T-helper 1 cell (primary cell): ENCODE measurements at places on chromosomes 1 and 21.

- no peak for DNase-seq
Measured at GRCh38 chr1:2612591-2613365, 20.0 kb downstream of the MMEL1 start.

- no peak for DNase-seq
Measured at GRCh38 chr1:72635719-72636118, 353.4 kb upstream of the NEGR1 start.

GRCh38 chr1:40844887-40845878 lies 17.0 kb downstream of the CITED4 start:
- DNase-seq: no peak

DNA sequence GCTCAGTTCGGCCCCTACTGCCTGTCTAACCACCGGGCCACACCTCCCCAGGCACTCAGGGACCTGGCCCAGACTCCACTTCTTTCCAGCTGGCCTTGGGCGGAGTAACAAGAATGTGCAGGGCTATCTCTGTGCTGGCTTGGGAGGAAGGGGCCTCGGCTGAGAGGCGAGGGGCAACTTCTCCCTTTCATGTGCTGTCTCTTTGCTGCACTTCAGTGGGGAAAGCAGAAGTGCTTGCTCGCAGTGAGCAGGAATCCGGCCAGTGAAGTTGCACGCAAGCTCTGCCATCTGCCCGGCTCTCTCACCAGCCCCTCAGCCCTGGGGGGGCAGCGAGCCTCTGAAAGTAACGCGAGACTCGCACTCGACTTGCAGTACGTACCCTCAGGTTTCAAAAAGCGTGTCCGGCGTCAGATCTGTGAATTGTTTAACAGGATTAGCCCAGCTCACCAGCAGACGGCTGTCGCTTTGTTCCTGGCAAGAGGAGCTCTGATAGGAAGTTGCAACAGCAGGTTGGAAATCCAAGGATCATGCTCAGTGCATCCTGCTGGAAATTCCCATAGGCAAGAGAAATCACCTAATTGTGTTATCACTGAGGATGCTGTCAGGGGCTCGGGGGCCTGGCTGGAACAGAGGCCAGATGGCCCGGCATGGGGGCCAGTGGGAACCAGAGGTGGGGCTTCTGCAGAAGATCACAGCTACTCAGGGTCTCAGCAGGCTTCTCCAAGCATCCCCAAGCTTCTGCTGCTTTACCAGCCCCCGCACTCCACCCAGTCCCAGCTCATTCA lies 221.1 kb downstream of the NPHP4 start:
- no peak for DNase-seq

GRCh38 chr1:77065693-77066342 lies 153.4 kb downstream of the PIGK start:
- DNase-seq: no peak

DNA sequence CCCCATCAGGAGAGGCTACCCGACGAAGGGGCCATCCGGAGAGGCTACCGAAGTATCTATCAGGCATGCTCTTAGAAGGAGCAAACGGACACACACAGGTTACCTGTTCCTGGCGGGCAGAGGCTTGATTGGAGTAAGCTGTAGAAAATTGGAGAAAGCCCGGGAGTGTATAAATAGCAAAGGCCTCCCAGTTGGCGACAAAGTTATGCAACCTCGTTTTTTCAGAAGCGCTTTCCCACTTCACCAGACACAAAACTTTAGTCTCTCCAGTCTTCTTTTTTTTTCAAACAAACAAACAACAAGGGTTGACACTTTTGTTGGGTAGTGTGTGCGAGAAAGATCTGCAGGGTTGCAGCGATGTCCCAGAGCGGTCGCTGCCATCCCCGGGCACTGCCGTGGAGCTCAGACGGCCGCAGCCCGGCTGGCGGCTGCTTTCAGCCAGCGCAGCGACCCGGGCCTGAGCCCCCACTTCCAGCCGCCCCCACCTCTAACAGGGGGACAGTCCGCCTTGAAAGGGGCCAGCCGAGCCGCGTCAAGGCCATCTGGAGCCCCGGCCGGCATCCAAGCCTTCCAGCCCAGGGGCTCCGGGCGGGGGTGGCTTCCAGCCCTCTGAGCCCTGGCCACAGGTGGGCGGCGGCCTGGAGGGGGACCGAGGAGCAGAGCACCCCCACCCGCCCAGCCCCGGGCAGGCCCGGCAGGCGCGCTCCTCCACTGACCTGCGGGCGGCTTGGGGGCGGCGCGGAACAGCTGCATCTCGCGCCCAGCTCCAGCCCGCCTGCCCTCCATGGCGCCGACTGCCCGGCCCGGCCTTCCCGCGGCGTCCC lies 616 bp downstream of the MCOLN3 start:
- DNase-seq: no peak

DNA sequence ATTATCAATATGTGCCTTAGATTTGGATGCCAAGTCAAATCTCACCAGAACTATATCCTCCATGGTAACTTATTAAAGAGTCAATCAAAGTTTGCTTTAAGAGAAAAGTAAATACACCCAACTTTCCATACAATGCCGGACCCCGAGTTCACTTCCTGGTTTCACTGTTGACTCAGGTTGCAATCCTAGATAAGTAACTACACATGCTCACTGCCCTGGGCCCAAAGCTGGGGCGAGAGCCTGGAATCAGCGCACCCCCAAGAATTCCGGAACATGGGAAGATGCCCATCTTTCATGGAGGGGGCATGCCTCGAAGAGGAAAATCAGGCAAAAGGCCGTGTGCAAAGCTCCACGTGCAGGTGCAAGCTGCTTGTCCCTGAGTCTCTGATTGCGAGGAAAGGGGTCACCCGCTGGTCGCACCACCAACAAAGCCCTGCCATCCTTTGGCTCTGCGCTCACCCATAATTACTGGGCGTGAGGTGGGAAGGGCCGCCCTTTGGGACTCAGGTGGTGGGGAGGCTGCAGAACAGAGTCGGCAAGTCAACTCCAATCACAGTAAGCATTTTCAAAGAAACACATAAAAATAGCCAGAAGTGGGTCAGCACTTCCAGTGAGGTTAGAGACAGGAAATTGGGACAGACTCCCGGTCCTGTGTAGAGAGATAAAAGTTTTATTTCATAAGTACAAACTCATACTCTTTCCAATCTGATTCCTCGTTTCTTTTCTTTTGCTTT lies 167.7 kb downstream of the TOMM20 start:
- DNase-seq: no peak

GRCh38 chr21:34687065-34687464 lies 18.3 kb downstream of the CLIC6 start:
- no peak for DNase-seq

GRCh38 chr1:232046451-232047306 lies 420.1 kb downstream of the DISC1 start:
- DNase-seq: no peak

DNA sequence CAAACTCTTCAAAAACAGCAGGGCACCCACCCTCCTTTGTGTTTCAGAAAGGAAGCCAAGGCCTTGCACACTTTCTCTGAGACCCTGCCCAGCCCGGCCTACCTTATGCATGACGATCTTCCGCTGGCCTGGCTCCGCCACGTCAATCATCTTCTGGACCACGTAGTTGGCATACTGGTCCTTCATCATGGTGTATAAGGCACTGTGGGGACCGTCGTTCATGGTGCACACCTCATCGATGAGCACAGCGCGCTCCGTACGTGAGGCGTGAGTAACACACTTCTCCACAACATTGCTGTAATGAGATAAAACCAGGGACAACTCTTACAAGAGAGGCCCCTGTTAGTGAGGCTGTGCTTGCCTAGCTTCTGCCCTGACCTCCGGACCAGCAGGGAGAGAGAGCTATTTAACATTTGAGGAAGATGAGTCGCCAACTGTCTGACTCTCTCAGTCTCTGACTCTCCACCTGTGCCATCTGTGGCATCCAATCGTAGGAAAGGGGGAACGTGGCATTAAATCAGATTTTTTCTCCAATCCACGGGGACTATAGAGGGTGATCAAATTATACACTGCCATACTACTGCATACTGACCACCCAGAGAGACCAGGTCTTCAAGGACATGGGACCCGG lies 28.1 kb upstream of the SDC3 start:
- DNase-seq: no peak

DNA sequence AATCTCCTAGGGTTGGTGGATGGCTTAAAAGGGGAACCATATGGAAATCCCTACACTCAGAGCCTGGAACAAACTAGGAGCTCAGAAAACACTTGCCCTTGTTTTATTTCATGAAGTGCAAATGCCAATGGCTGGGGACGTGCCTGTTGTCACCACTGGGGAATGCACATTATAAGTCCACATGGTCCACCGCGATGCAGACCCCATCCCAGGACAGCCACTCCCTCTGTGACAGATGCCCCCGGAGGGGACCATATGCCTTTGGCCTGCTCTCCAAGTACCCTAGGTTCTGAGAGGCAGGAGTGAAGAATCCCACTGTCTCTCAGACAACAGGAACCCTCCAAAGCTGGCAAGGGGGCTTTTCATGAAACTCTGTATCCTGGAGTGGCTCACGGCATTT lies 42.3 kb downstream of the LRP8 start:
- DNase-seq: no peak

- DNase-seq: no peak
Measured at GRCh38 chr21:15706696-15707095, 23.1 kb upstream of the USP25 start.

- no peak for DNase-seq
Measured at GRCh38 chr1:192443616-192444015, 126.8 kb downstream of the RGS21 start.
